ENCODE measurements at places on chromosomes 12 and 14.

- no peak for DNase-seq
Observed at GRCh38 chr14:100078216-100078803, 13.1 kb downstream of the EVL start.

DNA sequence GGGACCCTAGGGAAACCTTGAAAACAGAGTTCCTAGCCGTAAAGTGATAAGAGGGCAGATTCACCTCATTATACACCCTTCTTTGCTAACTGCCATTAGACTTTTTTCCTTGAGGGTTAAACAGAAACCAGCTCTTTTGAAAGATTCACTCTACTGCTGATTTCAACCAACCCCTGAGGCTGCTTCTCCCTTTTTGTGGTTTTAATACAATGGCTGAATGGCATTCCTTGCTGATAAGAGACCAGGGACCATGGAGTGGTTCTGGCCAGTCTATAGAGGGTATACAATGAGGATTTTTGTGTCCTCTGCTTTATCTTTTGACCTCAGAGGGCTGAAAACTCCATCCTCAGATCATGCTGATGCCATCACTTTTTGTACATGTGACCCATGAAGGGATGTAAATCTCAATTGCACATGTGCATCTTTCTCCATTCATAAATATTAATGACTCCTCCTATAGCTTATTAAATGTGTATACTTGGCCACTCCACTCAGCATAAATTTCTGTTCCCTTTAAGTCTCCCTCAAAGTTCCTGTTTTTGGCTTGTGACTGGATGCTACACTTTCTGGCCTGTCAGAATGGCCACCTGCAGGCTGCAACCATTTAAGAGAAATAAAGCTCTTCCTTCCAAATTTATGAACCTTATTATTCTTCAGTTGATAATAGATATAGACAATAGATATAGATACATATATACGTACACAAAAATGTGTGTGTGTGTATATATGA, 233.8 kb upstream of the SEL1L start:
- DNase-seq = no peak

DNA sequence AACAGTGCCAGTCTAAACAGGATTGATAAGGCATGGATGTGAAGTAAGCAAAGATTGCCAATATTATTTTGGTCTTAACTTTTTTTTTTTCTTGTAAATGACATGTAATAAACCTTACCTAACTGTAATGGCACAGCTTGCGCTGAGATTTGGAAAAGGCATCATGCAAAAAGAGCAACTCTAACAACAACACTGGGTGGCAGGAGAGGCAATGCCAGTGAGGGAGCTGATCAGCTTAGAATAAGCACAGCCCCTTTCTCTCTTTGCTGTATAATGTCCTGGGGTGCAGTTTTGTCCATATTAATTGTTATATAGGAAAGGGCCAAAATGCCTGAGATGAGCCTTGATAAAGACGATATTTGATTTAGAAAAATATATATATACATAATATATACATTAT, 1589.7 kb upstream of the FLRT2 start:
- DNase-seq = no peak

- no peak for DNase-seq
Observed at GRCh38 chr12:93550748-93551611, 21.5 kb upstream of the SOCS2 start.

DNA sequence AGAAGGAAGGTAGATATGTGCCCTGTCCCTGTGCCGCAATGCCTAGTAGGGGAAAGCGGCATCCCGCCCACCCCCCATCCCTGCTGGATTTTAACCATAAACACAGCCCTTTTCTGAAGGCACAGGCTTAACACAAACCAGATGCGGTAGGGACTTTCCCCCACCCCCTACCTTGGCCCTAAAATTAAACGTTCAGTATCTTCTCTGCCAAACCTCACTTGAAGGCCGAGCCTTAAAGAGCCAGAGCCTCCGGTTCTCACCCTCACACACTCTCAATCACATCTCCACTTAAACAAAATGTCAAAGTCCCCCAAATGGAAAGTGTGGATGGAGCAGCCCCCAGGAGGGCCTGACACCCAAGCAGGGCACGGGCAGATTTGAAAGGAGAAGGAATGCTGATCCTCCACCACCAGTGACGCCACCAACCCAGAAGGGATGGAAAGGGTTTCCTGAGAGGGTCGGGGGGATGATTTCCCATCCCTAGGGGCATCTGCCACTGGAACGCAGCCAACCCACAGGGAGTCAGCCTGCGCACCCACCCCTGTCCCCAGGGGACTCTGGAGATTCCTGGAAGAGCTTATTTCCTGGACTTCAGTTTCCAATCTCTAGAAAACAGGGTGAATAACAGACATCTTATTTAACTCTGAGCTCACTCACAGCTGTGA, 26.4 kb downstream of the ACTN1 start:
- no peak for DNase-seq

DNA sequence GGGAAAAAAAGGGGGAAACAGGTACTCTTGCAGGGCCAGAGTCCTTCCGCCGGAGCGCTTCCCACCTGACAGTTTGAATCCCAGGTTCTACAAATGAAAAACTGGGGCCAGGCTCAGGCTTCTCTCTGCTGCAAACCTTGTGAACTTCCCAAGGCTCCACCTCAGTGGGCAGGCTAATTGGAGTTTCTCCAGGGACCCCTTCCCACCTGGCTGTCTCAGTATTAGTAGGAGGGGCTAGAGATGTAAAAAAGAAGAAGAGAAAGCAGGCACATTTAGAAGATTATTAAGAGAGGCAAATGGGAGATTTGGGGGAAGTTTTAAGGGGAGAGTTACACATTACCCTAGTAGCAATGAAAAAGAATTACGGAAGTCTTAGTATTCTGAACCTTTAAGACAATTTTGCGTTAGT, 20.0 kb upstream of the CLEC2D start:
- DNase-seq = peak; percentile 57

DNA sequence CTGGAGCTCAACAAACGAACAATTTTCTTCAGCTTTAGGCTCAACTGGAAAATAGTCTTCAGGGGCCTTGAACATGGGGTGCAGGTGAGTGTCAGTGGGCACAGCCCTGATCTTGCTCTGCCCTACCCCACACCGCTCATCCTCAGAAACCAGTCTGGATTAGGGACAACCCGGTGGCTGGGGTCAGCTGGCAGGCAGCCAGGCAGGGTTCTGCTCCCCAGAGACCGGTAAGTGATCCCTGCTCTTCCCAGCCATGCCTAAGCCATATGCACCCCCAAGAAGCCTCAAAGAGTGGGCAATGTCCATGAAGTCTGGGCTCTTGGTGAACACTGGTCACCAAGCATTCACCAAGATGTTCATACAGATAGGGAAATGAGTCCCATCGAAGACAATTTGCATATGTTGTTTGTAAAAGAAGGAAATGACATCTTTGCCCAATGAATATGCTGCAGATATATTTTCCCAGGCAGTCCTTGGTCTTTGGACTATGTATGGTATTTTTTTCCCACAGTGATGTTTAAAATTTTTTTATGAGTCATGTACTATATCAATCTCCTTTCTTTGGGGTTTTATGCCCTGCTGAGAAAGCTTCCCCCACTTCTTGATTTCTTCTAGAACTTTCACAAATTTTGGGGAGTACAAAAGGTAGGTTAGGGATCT, 63.9 kb upstream of the VASH1 start:
- DNase-seq = no peak

DNA sequence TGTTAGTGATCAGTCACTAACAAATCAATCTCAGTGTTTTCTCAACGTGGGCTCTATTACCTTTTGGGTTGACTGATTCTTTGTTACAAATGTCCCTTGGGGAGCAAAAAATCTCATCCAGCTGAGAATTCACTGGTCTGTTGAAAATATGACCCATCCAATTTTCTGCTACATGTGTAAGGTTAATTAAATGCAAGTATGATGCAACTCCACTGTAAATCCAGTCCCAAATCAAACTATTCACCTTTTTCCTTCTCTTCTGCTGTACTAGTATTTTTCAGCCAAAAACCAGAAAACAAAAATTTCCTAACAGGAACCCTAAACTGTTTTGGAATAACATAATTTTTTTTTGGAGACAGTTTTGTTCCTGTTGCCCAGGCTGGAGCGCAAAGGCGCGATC, 2.2 kb downstream of the ERH start:
- no peak for DNase-seq

- no peak for DNase-seq
Observed at GRCh38 chr14:96783915-96784224, 13.3 kb upstream of the VRK1 start.

- peak; percentile 32 for DNase-seq
Observed at GRCh38 chr12:121538699-121539061, 42.1 kb downstream of the KDM2B start.

DNA sequence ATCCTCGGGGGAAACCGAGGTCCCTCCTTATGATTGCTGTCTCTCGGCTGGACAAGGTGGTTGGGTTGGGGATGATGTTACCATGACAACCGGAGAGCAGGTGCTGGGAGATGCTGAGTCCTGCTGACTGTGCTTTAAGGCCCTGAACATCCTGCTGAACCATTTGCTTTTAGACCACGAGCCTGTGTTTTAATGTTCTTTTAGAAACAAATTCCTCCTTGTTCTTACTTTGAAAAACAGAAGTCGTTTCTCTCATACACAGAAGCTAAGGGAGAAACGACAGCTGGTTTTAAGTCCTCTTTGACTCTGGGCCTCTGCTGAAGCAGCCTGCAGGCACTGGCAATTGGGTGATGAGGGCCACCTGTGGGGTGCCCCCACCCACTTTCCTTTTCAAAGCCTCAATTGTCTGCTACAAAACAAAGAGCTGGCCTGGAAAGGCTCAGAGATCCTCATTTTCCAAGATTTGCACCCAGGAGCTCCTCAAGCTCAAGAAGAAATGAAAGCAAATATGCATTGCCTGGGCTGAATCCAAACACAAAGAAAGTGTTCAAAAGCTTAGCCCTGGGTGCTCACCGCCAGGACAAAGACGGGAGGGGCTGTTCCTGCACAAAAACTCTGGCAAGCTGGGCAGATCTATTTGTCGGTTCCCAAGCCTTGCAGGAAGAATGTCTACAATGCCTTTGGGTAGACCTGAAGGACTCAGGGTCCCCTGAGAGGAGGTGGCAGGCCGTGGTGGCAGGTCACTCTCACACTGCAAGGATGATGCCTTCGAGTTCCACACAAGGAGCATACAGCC, 90.0 kb upstream of the CLMN start:
- no peak for DNase-seq

DNA sequence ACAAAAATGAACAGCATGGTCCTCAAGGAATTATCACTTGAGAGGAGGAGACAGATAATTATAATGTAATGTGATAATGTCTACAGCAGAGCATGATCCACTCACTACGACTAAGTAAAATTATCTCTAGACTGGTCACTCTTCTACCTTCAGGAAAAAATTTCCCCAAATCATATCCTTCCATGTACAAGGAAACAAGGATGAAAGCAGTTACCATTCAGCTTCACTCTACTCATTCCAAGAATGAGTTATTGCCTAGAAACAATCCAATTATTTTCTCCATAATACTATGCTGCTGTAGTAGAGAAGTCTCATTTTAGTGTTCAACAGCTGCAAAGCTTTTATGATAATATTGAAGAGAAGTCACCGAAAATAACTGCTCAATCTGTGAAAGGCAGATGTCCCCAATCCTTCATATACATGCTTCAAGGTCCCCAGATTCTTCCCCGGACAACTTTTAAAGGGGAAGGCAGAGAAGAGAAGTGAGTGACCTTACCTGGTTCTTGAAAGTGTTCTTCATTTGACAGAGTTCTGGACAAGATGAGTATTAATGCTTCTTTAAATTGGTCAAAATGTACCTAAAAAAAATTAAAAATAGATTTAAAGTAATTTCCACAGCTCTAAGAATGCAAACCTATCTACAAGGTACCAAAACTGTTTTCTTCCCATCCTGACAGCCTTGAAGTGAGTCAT, 24.6 kb downstream of the NIN start:
- no peak for DNase-seq

DNA sequence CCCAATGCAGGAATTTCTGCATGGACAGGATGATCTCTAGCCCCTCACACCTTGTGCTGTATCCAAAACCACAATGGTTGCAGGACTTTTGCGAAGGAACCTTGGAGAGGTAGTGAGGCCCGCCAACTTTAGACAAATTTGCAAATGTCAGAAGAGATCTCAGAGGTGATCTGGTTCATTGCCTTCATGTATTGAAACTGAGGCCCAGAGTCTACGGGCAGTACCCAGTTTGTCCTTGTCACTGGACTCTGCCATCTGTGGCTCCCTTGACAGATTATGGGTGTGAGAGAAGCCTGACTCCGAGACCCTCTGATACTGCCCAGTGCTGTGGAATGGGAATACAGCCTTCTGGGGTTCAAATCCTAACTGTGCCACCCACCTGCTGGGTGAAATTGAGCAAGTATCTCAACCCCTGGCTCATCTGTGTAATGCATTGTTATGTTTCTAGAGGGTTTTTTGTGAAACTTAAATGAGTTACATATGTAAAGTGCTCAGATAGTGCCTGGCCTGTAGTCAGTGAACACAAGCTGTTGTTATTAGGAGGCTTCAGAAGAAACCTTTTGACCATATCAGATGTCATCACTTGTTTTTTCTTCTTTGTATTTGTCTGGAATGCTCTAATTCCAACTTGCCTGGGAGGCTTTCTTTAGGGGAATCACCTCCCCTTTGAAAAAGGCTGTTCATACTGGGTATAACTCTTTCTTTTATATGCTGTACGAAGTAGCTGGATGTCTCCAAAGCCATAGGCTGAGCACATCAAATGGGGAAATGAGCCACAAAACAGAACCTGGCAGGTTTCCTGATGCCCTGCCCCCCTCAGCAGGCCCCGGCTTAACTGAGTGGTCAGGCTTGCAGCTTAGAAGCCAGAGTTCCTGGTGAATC, 71.4 kb upstream of the SRSF5 start:
- no peak for DNase-seq

DNA sequence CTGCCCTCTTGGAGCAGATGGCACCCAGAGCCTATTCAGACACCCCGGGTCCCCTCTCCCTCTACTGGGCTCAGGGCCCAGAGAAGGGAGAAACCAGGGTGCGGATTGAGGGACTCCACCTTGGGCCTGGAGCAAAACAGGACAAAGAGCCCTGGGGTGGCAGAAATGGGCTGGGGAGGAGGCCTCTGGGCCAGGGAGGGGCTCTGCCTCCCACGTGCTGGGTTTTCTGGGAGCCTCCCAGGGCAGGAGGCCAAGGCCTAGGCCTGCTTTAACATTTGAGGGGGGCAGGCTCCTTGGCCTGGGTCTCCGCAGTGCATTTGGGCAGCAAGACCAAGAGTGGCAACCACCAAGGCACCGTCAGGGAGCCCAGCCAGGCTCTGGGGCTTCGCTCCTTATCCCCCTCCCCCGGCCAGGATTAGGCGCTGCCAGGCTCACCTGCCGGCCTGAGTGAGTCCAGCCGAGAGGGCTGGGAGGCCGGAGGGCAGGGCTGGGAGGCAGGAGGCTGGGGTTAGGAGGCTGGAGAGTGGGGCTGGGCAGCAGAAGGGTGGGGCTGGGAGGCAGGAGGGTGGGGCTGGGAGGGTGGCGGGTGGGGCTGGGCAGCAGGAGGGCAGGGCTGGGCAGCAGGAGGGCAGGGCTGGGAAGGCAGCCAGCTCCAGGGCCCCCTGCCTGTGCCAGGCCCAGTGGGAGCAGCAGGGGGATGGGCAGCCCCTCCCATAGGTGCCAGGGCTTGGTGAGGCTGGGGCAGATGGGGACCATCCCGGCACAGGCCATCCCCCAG, 101.8 kb upstream of the EIF5 start:
- no peak for DNase-seq

GRCh38 chr14:65833267-65833880, 420.8 kb downstream of the FUT8 start:
- no peak for DNase-seq

- DNase-seq = no peak
Observed at GRCh38 chr14:103875010-103875409, 27.6 kb upstream of the PPP1R13B start.

- no peak for DNase-seq
Observed at GRCh38 chr12:34363050-34363673, 340.9 kb downstream of the ALG10 start.

GRCh38 chr14:70527501-70528105, 7.2 kb downstream of the ADAM20 start:
- no peak for DNase-seq

- no peak for DNase-seq
Observed at GRCh38 chr14:95664546-95664945, 21.7 kb upstream of the TCL1B start.
